HepG2 (cell line): ENCODE measurements at places on chromosomes 6 and 20.

DNA sequence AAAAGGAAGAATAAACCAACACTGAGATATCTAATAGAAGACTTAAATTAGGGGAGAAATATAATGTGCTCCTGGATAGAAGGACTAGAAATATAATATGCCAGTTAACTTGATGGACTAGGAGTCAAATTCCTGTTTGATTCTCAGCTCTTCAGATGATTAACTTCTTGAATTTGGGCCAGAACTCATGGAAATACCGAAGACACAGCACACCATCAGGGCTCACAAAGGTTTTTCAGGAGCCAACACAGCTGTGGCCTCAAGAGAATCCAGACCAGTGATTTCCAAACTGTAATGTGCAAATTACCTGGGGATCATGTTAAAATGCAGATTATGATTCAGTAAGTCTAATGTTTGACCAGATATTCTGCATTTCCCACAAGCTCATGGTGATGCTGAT, 33.8 kb upstream of the LRRC1 start:
- DNase-seq = no peak

DNA sequence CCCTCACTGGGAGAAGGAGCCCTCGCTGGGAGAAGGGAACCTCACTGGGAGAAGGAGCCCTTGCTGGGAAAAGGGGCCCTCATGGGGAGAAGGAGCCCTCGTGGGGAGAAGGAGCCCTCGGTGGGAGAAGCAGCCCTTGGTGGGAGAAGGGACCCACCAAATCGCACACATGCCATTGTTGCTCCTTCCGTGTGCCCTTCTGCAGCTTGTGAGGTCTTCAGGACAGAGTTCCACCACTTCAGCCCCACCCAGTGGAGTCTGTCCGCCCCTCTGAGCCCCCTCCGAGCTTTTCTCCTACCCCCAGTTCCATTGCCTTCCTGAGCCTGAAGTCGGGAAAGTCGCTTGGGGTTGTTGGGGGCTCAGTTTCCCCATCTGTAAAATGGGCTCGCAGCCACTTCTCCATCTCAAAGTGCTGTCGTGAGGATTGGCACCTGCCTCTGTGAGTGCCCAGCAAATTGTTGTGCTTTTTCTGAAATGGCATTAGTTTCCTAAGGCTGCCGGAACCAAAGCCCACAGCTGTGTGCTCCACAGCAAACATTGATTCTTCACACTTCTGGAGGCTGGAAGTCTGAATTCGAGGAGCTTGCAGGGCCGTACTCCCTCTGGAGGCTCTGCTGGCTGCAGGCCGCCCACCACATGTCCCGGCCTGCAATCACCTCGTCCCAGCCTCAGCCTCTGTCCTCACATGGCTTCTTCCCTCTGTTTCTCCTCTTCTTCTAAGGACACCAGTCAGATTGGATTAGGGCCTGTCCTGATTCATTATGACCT, 124.7 kb upstream of the PMEPA1 start:
- no peak for DNase-seq

GRCh38 chr6:2986722-2987221, 12.9 kb upstream of the NQO2 start:
- no peak for DNase-seq

DNA sequence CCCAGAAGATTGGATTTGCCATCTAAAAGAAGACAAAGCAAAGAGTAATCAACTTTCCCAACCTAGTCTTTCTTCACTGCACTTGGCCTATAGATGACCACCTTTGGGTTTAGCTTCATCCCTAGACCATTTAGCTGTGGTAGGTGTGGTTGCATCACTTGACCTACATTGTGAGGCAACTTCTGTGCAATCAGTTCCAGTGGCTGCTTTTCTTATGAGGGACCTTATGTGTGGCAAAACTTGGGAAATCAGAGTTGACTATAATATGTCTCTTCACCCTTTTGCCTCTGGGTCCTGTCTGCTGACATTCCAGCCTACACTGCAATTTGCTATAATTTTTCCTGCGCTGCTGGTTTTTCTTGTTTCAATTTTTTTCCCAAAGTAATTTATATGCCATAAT, 55.2 kb downstream of the PRDM13 start:
- DNase-seq = no peak

- no peak for DNase-seq
Measured at GRCh38 chr6:113626475-113626874, 230.7 kb upstream of the MARCKS start.

DNA sequence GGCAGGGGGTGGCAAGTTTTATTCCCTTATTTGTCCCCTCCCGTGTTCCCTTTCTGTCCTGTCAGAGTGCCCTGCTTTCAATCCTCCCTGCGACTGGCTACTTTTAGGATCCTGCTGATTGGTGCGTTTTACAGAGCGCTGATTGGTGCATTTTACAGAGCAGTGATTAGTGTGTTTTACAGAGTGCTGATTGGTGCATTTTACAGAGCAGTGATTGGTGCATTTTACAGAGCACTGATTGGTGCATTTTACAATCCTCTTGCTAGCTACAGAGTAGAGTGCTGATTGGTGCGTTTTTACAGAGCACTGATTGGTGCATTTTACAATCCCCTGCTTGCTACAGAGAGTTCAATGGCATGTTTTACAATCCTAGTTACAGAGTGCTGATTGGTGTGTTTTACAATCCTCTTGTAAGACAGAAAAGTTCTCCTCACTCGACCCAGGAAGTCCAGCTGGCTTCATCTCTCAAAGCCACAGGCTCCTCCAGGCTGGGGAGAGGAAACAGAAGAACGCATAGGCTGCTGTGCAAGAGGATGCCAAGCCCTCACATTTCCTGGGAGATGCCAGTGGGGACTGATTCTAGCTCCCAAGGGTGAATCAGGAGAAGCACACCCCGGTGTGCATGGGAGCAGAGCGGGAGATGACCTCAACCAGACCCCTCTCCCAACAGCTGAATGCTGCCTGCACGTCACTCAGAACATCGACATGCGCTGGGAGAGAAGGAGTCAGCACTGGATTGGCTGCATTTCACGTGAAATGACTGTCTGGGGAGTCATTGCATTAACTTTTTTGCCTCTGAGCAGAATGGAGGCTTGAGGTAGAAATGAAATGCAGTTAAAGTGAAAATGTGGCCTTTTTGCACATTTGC, 48.3 kb upstream of the SLC22A23 start:
- no peak for DNase-seq

GRCh38 chr6:168381726-168382458, 59.1 kb upstream of the SMOC2 start:
- no peak for DNase-seq

- DNase-seq = no peak
Measured at GRCh38 chr6:90872981-90873380, 286.1 kb upstream of the MAP3K7 start.

DNA sequence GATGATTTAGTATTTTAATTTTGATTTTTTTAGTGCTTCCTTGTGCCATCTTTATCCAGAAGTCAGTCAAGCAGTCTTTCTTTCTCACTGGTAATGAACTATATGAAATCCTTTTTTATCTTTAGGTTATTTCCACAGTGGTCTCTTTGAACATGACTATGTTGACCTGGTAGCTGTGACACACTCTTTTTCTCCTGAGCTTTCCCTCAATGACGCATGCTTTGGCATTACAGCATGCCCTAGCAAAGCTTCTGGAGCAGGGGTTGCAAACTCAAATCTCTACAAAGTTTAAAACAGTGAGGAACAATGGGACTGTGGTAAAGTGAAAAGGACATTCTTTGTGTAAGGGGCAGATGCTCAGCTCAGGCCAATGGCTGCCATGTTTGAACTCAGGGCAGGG, 4.5 kb upstream of the PLAGL1 start:
- DNase-seq = no peak

GRCh38 chr6:105607636-105608621, 205.0 kb upstream of the PREP start:
- DNase-seq = no peak

GRCh38 chr20:33647603-33648395, 14.3 kb upstream of the C20orf144 start:
- no peak for DNase-seq

DNA sequence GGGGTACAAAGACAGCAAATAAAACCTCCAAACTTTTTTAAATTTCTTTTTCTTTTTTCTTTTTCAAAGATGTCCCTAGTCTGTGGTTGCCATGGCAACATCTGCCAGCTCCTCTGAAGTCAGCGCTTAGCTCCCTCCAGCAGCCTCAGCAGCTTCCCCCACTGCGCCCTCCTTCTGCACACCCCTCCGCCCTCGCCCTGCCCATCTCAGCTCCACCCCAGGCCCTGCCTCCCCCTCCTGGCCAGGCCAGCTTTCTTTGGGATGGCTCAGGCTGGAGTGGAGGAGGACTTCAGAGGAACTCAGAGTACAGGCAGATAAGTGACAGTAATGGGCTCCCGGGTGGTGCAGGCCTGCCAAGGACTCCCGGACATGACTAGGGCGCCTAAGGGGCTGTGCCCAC, 104.6 kb downstream of the LRFN2 start:
- DNase-seq = no peak

DNA sequence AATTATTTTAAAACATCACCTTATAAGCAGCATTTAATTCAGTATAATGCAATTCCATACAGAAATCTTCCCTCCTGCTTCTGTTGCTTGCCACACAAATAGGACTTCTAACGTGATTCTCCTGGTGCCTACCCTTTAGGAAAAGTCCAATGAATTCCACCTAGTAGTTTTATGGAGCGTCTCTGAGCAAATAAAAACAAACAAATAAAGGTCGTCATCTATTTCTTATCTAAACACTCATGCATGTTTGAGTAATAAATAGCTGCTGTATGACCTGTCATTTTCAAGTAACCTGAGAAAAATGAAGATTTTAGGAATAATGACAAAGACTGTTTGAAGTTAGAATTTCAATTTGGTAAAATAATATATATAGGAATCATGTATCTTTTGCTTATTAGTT, 102.7 kb downstream of the BMP5 start:
- DNase-seq = no peak

GRCh38 chr6:138004430-138005287, 102.6 kb downstream of the PERP start:
- DNase-seq = peak; percentile 35

- DNase-seq = peak; percentile 21
Measured at GRCh38 chr6:26416288-26416687, 14.2 kb downstream of the BTN3A1 start.

- peak; percentile 7 for DNase-seq
Measured at GRCh38 chr20:17210983-17211382, 15.9 kb upstream of the PCSK2 start.

DNA sequence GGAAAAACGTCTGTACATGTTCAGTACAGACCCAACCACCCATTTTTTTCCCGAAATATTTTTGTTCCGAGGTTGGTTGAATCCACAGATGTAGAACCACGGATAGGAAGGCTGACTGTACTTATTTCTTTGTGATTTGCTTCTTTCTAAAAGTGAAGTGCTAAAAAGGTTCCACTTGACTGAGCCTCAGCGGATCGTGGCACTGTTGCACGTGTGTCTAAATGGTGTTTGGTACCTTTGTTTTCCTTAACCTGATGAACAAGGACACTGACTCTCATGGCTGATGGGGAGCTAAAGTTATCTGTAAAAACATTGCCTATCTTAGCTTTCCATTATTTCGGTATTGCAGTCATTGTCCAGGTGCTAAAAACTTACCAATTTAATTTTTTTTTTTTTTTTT, 6.2 kb downstream of the BPHL start:
- DNase-seq = no peak

DNA sequence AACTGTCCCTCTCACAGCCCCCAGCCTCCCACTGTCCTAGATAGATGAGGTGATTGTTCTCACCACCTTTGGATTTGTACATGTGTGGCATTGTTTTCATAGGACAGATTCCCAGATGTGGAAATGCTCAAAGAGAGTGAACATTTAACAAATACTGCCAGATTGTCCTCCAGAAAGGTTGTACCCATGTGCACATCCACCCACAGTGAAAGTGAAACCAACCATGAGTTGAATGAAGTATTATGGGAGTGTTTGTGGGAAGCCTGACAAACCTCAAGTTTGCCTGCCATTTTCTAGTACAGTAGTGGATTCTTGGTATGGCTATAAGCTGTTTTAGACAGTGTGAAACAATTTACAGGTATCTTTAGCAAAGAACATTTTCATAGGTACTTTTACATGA, 42.7 kb downstream of the ANKRD6 start:
- peak; percentile 7 for DNase-seq

DNA sequence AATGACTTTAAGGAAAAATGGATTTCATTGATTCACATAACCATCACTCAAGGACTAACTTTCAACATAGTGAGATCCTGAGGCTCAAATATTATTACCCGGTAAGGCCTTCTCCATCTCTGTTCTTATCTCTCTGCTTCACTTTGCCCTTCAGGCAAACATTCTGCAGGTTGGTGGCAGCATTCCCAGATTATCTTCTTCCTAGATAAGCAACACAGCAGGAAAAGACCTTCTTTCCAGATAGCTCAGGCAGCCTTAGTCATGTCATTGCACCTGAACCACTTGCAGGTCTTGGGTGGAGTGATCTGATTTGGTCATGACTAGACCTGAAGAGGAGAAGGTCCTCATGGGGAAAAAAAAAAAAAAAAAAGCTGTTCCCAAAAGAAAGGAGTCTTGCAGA, 5.3 kb upstream of the HIVEP2 start:
- DNase-seq = no peak

DNA sequence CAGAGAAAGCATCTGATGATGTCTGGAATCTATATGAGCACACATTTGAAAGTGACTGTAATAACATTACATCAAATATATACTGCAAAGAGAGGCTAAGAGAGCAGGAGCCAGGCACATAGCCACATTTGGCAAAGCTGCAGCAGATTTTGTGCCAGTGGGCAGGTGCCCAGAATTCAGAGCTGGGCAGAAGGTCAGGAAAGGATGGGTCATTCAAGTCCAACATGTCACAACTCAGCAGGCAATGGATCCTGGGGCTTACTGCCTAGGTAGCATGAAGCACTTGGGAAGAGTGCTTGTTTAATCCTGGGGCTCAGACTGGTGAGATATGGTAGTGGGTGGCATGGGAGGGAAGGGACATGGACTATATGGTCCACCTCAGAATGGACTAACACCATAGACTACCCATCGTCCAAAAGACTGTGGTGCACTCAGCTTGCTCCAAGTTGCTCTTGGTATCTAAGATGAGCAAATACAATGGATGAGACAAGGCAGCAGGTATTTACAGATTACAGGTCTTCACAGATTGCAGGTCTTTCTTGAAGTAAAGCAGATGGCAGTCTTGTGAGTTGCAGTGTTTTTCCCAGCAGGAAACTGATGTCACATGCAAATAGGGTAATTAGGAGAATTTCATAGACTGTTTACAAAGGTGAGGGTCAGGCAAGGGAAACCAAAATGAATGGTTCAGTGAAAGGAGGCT, 31.2 kb upstream of the SHLD1 start:
- DNase-seq = no peak

DNA sequence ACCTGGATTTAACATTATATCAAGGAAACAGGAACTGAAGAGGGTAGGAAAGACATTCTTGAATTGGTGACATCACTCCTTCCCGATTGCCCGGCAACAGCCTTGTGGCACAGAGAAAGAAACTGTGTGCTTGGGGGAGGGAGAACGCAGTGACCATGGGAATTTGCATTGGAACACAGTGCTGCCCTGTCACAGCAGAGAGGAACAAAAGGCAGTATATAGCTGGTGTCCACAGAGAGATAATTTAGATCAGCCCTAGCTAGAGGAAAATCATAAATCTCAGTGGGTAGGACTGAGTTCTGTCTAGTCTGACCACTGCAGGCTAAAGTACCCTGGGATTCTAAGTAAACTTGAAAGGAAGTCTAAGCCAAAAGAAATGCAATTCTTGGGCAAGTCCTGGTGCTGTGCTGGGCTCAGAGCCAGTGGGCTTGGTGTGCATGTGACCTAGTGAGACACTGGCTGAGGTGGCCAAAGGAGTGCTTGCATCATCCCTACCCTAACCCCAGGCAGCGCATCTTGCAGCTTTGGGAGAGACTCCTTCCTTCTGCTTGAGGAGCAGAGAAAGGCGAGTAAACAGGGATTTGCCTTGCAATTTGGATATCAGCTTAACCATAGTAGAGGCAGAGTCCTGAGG, 697.6 kb downstream of the HACE1 start:
- no peak for DNase-seq
